ENCODE measurements at places on chromosomes 11 and 22. TPM values are rescaled to one million over a fixed set of nuclear protein-coding genes. Genes with fewer than 3 reads are reported as not detected.

Gene TBX1
- 0.85 TPM for total RNA-seq

Gene P2RX6
- 2.7 TPM for total RNA-seq

Gene CALCA
- total RNA-seq, result not detected

Gene MAJIN
- total RNA-seq, result not detected

Gene TMPRSS6
- not detected for total RNA-seq

Gene TMEM41B
- 71.9 TPM for total RNA-seq

Gene LRRN4CL
- 9.6 TPM for total RNA-seq

Gene TUBGCP6
- 29.3 TPM for total RNA-seq

Gene LPXN
- total RNA-seq, result 3.1 TPM

Gene ELMOD1
- total RNA-seq, result 2.8 TPM

Gene OR52N4
- total RNA-seq, result not detected

Gene SULT4A1
- total RNA-seq, result under 0.01 TPM

Gene POU2F3
- total RNA-seq, result not detected

Gene KCTD14
- 0.56 TPM for total RNA-seq

Gene MCM5
- 87.8 TPM for total RNA-seq

Gene ARHGAP8
- total RNA-seq, result 0.28 TPM

Gene OMP
- total RNA-seq, result 0.56 TPM

Gene FGF19
- total RNA-seq, result not detected

Gene CCDC81
- total RNA-seq, result 12.1 TPM

Gene ACTN3
- total RNA-seq, result under 0.01 TPM

Gene SAA4
- total RNA-seq, result not detected

Gene CREB3L1
- total RNA-seq, result 11.0 TPM

Gene MOV10L1
- total RNA-seq, result 5.1 TPM

Gene FAU
- total RNA-seq, result 204 TPM

Gene CENPM
- total RNA-seq, result 30.1 TPM

Gene ANO5
- total RNA-seq, result not detected

Gene GRAP2
- total RNA-seq, result not detected

Gene RFPL3
- total RNA-seq, result not detected

Gene CBY1
- 17.8 TPM for total RNA-seq

Gene ST14
- total RNA-seq, result under 0.01 TPM

Gene SLC6A5
- total RNA-seq, result not detected

Gene RASL10A
- not detected for total RNA-seq

Gene CBLIF
- not detected for total RNA-seq

Gene MS4A15
- total RNA-seq, result not detected

Gene YPEL4
- 2.8 TPM for total RNA-seq

Gene NRXN2
- 7.5 TPM for total RNA-seq

Gene CARD10
- 3.6 TPM for total RNA-seq

Gene MUC5AC
- total RNA-seq, result not detected

Gene SNX19
- total RNA-seq, result 84.3 TPM

Gene SEPTIN3
- not detected for total RNA-seq

Gene C22orf42
- total RNA-seq, result not detected

Gene KRTAP5-10
- not detected for total RNA-seq

Gene LRRC4C
- total RNA-seq, result not detected

Gene PAMR1
- 185 TPM for total RNA-seq

Gene CASP5
- not detected for total RNA-seq

Gene MN1
- 3.1 TPM for total RNA-seq

Gene CDC42EP2
- 18.3 TPM for total RNA-seq

Gene PLEKHB1
- 1.1 TPM for total RNA-seq

Gene ART1
- total RNA-seq, result not detected
